ENCODE measurements at places on chromosomes 3 and 15.

DNA sequence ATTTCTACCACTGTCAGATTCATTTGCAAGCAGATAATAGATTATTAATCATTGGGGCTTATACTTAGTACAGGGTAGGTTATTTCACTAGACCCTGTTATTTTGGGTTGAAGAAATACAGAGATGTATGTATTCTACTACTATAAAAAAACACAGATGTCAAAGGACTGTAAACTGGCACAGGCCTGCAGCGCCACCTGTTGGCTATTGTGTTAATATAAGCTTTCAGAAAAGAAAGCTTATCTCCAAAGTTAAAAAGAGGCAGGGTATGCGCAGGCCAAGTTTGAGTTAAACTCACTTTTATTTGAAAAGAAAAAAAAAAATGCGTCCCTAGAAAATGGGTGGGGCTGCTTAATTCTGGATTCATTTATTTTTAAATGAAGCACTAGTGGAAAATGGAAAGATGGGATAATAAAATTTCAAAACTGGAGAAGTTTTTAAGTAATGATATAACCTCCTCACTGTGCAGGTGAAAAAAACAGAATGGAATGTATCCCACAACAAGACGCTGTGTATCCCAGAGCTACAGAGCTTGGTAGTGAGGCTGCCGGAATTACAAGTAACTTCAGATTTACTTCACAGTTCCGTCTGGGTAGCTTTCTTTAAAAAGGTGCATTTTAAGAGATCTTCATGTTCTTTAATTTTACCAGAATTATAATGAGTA lies 407.2 kb upstream of the TGFBR2 start:
- DNase-seq, result no peak

- DNase-seq, result no peak
Measured at GRCh38 chr3:139654637-139655365, 23.0 kb downstream of the NMNAT3 start.

GRCh38 chr3:46187341-46187700 lies 20.8 kb downstream of the CCR1 start:
- DNase-seq, result no peak

DNA sequence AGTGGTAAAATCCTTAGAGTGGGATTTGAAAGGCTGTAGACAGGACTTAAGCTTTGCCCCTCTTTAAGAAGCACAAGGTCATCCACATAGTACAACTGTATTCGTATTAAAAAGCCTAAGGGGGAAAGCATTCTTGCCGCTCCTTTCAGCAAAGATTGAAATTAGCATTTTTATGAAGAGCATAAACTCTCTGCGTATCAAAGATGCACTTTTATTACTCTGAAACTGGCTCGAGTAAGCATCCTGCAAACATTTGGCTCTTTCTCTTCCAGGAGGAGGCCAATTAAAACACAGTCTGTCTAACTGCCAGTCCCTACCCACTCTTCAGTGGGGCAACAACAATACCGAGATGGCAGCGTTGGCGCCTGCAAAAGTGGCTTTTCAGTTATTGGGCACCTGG lies 192.5 kb upstream of the TPRG1 start:
- DNase-seq, result no peak

DNA sequence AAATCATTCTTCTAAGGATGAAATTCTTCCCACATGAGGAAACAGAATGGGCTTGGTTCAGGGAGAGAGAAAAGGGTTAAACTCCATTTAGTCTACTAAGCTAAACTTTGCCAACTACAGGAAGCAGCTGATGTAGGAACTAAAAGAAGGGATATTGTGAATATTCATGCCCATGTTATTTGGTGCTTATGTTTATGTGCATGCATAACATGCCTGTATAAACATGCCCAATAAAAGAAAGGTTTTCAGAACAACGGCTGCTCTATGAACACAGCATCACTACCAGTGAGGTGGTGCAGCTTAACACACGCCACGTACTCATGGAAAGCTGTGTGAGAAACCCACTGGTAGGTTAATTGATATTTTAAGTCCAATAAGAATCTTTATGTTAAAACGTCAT lies 59.4 kb upstream of the VGLL4 start:
- no peak for DNase-seq

- peak; percentile 24 for DNase-seq
Measured at GRCh38 chr15:88450125-88450798, 16.9 kb downstream of the MRPL46 start.

- no peak for DNase-seq
Measured at GRCh38 chr3:197713477-197713822, 23.3 kb downstream of the RUBCN start.

DNA sequence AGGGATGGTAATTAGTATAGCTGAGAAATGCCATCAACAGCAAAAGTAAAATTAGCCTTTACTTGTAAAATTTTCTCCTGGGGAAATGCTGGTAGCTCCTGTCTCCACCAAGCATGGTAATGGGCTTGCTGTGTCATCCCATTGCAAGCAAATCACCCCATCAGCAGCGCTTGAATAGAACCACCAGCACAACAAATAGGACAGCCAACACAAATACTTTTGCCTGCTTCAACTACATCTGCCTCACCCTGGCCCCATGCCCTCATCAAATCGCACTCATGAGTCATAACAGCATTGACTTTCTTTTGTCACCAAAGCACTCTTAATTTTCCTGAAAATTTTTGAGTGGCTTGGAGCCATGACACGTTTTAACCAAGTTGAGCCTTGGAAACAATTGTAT lies 52.6 kb downstream of the ERC2 start:
- no peak for DNase-seq

- DNase-seq, result peak; percentile 96
Measured at GRCh38 chr15:68991723-68992122, 22.8 kb upstream of the NOX5 start.

GRCh38 chr15:69092159-69092558 lies 68.3 kb upstream of the GLCE start:
- DNase-seq, result no peak

DNA sequence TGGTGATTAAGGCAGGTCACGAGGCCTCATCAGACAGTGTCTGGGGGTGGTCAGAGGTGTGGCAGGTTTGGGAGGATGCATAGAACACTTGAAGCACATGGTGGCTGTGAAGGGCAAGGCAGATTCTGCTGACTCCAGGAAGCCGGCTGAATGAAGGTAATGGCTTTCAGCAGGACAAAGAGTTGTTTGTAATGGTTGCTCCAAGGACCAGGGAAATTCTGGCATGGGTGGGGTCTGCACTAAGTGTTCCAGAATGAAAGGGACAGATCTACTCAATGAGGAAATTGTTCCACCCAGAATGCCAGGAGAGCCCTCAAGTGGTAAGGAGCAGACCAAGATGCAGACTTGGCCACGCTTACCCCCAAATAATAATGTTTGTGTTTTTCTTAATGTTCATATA lies 70.7 kb upstream of the ACAD9 start:
- no peak for DNase-seq

Data from DMS 273 treated with DMSO at 0.1 percent for 48 hours (cell line).